ENCODE measurements at places on chromosomes 1 and 21.

GRCh38 chr1:117556341-117556740, 49.5 kb upstream of the TENT5C start:
- DNase-seq: no peak

DNA sequence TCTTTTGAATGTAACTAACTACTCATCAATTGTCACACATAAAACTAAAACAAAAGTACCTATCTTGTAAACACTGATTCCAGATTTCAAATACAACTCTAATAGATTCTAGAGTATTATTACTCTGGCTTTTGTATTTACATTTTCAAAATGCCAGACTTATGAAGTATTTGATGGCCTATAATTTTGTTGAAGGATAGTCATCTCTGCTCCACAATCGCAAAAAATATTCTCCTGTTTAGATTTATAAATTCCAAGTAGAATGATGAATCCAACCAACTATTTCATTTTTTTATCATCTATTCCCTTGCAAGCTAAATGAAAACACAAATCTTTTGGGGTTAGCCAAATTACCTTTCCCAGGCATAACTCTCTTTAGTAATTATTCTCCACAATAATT, 75.0 kb upstream of the GUCA2A start:
- no peak for DNase-seq

GRCh38 chr1:53641481-53642214, 97.3 kb downstream of the GLIS1 start:
- DNase-seq: no peak

DNA sequence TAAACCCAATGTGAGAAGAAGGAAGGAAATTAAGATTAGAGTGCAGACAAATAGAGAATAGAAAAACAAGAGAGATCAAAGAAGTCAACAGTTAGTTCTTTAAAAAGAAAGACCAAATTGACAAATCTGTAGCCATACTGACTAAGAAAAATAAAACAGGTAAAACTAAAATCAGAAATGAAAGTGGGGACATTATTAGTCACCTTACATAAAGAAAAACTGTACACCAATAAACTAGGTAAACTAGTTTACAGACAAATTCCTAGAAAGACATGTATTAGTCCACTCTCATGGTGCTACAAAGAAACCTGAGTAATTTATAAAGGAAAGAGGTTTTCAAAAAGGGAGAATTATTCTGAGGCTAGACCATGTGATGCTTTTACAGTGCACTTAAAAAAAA, 22.3 kb downstream of the BLZF1 start:
- DNase-seq: no peak

DNA sequence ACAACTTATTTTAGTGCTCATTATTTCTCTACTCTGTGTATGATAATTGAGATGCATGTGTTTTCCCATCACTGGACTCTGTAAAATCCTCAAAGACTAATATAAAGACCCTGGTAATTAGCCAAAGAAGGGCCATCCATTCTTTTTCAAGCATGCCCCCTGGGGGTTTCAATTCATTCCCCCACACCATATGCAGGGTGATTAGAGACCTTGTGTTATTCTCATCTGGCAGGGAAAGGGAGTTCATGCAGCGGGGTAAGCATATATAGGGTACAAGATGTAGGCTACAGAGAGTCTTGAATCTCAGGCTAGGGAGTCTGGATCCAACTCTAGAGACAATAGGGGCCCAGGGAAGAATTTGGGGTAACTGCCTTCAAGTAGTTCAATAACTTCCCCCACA, 166.5 kb downstream of the TNR start:
- no peak for DNase-seq

DNA sequence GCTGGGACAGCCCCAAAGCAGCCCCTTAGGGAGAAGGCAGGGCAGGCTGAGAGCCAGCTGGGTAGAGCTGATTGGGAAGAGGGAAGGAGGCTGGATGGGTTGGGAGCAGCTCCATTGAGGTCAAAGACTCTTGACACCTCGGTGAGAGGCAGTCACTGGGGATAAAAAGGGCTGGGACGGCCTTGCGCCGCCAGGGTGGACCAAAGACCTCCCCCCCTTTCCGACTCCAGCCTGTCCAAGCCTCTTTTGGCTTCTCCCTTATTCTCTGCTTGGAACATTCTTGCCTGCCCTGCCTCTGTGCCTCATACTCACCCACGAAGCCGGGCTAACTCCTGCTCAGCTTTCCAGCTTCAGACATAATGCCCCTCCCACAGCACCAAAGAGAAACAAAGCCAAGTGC, 51.1 kb downstream of the LRRC38 start:
- DNase-seq: no peak

GRCh38 chr1:98403963-98404480, 257.5 kb upstream of the SNX7 start:
- DNase-seq: no peak

GRCh38 chr1:50779801-50780200, 180.3 kb downstream of the FAF1 start:
- no peak for DNase-seq

GRCh38 chr1:8989821-8990220, 36.4 kb downstream of the SLC2A7 start:
- DNase-seq: peak; percentile 31

DNA sequence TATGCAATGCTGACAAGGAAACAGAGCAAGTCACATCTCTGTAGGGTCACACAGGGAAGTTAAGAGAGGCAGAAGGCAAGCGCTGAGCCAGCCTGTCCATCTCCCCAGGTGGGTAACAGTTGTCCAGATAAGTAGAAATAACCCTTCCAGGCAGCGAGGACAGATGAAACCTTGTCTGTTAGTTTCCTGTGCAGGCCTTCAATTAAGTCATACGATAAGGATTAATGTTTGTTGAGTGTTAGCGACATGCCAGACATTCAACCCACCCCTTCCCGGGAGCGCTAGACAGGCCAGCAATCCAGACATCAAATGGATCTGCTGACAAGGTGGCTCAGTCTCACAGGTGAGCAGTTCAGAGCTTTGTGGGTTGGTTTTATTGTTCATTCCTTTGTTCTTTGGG, 221.5 kb upstream of the FMN2 start:
- no peak for DNase-seq

All from NCI-H226 (cell line).